ENCODE measurements at places on chromosomes 1 and 21.

GRCh38 chr1:202038688-202039346 lies 28.4 kb downstream of the ELF3 start:
- no peak for DNase-seq

- no peak for DNase-seq
Measured at GRCh38 chr1:162196387-162196786, 126.9 kb downstream of the NOS1AP start.

DNA sequence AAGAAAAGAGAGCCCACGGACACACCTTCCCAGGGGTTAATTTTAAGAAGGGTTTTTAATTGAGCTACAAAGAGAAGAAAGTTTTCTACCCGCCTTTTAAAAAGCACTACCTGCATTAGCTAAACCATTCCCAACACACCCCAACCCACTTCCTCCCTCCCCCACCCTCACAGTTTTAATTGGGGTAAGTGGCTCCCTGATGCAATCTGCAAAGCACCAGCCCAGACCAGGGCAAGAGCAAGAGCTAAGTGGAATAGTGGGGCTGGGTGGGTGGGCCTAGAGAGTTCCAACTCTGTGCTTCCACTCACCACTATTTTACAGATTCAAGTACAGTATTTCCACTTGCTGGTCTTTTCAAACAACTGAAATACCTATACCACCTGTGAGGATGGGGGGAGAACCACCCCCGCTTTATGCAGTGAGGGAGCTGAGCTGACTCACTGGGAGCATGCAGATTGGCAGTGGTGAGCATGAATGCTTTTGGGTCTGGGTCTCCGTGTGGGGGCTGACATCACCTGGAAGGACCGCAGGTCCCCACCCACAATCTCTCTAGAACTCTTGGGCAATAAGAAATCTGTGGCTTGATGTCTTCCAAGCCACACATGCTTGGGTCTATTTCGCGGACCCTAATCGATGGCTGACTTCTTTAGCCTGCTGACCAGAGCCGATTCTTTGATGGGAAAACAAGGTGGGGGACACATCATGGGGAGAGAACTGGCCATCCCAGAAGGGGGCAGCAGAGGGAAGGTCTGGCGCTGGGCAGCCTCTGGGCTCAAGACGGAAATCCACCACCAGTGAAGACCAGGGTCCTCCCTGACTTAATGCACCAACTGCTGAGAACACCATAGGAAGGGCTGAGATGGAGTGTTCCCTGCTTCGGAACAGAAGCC lies 95.5 kb downstream of the SSBP3 start:
- peak; percentile 11 for DNase-seq

- DNase-seq = no peak
Measured at GRCh38 chr1:53511933-53512806, 53.0 kb downstream of the DMRTB1 start.

DNA sequence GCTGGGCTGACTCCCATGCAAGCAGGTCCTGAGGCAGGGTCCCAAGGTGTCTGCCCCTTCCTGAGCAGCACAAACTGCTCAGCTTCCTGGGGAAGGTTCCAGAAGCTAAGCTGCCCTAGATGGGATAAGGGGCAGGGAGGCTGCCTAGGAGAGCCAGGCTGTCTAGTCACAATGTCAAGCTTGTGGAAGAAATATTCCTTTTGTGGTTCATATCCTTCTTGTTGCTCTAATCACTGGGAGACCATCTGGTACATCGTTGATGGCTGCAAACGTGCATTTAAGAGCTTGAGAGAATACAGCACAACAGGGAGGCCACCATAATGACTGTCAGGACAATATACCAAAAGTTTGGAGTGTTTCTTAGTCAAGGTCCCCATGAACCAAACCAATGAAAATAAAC lies 67.4 kb downstream of the SLC16A1 start:
- no peak for DNase-seq

GRCh38 chr1:37497832-37498231 lies 16.7 kb downstream of the MEAF6 start:
- no peak for DNase-seq

DNA sequence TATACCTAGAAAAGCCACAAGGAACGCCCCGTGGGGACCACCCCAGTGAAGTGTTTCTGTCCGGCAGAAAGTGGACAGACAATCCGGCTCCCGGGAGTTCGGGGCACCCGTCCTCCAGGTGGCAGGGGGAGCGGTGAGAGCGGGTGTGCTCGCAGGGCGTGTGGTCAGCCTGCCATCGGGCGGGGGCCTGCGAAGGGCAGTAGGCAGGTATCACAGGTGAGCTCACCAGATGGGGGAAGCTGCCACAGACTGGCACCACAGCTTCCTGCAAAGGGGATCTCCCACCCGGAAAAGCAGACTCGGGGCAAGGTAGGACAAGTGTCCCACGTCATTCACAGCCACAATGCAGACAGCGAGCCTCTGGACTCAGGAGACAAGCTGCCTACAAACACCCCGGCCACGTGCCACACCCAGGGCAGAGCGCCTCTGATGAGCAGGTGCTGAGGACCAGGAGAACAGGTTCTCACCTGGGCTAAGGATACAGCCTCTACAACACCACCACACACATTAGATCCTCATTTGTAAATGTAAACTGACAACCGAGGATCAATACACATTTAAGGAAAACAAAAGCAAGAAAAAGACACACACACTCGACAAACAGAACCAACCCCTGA lies 36.4 kb downstream of the VPS26C start:
- DNase-seq = no peak

GRCh38 chr1:67588178-67588855 lies 96.7 kb upstream of the GADD45A start:
- no peak for DNase-seq

DNA sequence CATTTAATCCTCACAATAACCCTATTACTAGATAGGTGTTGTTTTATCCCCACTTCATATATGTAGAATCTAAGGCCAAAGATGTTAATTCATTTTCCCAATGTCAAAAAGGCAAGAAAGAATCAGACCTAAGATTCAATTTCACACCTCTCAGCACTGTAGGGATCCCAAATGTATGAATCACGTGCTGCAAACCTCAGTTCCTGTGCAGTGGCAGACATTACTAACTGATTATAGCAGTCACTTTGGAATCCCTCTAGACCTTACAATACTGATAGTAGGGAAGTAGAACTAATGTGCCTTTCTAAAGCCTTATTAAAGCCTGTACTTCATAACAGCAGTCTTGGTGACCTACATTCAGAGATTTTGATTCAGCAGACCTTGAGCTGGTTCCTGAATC lies 2.3 kb downstream of the C1orf87 start:
- DNase-seq = no peak

GRCh38 chr1:20663365-20663764 lies 2.2 kb upstream of the DDOST start:
- DNase-seq = no peak

- peak; percentile 26 for DNase-seq
Measured at GRCh38 chr1:151716771-151717631, at the start of gene CELF3. Gene CELF3 (minus strand): TSS chr1:151716803. CDS start chr1:151716020, 783 bp downstream.

GRCh38 chr1:19028110-19028509 lies 71.6 kb upstream of the IFFO2 start:
- no peak for DNase-seq

- peak; percentile 56 for DNase-seq
Measured at GRCh38 chr1:197776351-197777105, 1.2 kb upstream of the DENND1B start.

GRCh38 chr1:29458737-29459619 lies 222.7 kb downstream of the PTPRU start:
- no peak for DNase-seq

- DNase-seq = no peak
Measured at GRCh38 chr1:52663716-52664115, 30.7 kb downstream of the SHISAL2A start.

GRCh38 chr1:196464480-196464941 lies 143.7 kb downstream of the KCNT2 start:
- no peak for DNase-seq

DNA sequence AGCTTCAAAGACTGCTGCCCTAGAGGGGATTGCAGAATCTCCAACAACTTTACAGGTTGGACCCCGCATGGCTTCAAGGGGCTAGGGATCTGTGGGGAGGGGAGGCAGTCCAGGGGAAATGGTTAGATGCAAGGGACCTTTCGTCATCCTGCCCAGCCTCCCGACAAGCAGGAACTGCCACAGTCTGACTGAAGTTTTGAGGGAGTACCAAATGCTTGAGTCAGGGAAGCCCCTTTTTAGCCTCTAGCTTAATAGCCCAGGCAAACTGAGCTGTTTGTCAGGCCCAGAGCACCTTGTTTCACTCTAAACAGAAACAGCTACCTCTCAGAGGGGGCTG lies 1.1 kb downstream of the TOR3A start:
- peak; percentile 44 for DNase-seq

GRCh38 chr1:225660544-225660946 lies 7.6 kb upstream of the ENAH start:
- no peak for DNase-seq

- no peak for DNase-seq
Measured at GRCh38 chr1:176795929-176796328, 333.0 kb downstream of the PAPPA2 start.

- DNase-seq = no peak
Measured at GRCh38 chr1:36253161-36253862, 29.1 kb downstream of the THRAP3 start.

GRCh38 chr1:12067900-12068821 lies 5.1 kb downstream of the TNFRSF8 start:
- peak; percentile 28 for DNase-seq

DNA sequence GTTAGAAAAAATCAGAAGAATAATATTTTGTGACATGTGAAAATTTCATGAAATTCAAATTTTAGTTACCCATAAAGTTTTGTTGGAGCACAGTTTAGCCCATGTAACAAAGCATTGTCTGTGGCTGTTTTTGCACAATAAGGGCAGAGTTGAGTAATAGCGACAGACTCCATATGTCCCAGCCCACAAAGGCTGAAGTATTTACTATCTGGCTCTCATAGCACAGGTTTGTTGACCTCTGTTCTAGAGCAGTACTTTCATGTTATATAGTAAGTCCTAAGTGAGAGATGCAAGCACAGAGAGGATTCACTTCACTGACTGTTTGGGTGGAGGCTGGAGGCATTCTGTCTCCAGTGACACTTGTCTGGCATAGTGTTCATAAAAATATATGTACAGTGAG lies 6.8 kb downstream of the LAMC1 start:
- DNase-seq = no peak

DNA sequence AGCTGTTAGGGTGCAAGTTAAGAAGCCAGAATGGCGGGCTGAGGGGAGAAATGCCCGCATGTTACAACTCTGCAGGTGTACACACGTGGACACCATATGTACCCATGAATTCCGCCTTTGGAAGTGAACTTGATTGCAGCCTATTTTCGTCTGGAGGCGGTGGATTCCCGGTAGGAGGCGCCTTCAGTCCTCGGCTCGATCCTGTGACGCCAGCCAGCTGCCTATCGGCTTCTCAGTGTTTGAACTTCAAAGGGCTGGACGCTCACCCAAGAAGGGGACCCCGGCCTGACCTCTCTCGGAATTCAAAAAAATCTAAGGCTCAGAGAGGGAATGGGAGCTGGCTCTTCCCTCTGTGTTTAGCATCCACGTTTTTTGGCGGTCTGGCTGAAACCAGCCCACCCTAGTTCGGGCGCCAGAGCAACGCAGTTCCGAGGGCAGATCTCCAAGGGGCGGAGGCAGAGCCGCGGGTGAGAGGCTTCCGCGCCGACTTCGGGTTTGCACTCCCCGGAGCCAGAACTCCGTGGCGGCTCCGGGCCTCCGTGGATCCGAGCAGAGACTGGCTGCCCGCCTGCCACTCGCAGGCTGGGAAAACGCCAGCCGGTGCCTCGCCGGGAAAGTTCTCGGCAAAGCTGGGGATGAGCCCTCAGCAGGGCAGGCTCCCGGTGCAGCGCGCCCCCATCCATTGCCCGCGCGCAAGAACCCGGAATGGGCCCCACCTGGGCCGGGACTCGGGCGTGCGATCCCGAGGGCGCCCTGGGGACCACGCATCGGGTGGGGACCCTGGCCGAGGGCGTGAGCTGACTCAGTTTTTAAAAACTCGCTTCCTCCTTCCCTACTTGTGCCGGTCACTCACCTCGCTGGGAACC lies 996 bp upstream of the TMEM51 start:
- no peak for DNase-seq

DNA sequence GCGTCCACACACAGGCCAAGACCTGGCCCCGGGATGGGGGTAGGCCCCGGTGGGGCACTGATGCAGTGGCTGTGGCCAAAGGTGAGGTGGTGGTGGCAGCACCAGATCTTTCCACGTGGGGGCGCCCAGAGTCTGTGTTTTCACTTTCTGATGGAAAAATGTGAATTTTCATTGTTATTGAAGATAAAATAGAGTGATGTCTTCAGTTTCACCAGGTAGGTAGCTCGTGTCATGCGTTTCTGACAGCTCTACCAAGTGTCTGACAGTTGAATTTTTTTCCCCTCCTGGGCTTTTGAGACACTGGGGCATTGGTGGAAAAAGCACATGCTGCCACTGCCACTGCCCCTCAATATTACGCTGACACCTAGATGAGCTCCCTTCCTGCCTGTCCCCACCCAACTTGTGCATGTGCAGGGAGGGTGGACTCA lies 40.0 kb upstream of the MAGOH start:
- peak; percentile 69 for DNase-seq

GRCh38 chr1:62989497-62989896 lies 205.6 kb downstream of the ATG4C start:
- DNase-seq = no peak

DNA sequence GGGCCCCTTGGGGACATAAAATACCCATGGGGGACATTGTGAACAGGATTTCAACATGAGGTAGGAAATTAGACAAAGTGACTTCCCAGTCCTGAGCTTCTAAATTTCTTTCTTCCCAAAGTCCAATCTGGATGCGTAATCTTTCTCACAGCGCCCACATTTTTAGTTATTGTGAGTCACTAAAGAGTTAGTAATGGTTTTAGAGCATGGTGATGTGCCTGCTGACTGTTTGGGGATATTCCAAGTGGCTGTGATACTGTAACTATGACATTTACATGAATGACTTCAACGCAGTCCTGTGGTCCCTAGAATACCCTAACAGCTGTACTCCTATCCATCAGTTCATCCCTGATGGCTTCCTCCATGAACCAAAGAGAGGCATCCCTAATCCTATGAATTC lies 224.0 kb upstream of the COA6 start:
- no peak for DNase-seq

- no peak for DNase-seq
Measured at GRCh38 chr1:203451836-203452784, 23.5 kb upstream of the PRELP start.

DNA sequence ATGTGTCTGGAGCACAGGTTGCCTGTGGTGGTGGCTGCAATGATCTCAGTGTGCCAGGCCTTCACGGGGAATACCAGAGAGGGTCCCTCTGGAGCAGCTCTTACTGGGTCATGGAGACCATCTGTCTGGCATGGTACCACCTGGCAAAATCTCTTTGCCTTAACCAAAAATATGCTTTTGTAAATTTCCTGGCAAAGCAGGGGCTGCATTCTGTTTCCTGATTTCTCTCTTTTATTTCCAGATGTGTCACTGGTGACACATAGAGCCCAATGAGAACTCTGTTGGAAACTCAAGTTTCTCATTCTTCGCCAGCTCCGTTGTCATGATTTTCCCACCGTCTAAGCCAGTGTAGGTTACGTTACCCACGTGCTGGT lies 136.5 kb downstream of the FGGY start:
- DNase-seq = no peak

Data from CD4-positive, alpha-beta T cell treated with Interleukin-17A for 1 hour (primary cell).